Activated naive CD4-positive, alpha-beta T cell treated with anti-CD3 and anti-CD28 coated beads, Interleukin-2, amount 50 U/mL, for 72 hours (primary cell): ENCODE measurements at places on chromosomes 7 and 10. TPM values are rescaled to one million over a fixed set of nuclear protein-coding genes. Genes with fewer than 3 reads are reported as not detected.

DNA sequence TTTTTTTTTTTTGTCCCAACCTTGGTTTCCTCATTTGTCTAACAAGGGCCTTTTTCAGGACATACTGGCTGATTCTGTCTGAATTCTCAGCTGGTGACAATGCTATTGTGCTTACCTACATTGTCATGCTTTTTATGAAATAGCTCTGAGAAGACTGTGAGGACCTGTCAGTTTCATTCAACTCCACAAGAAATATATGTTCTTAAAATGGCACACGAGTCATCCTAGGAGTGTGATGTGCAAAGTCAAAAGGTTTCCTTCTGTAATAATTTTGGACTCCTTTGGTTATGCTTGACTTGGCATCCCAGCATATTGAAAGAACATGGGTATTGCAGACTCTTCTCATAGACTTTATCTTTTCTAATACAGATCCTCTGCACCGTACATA, 316.0 kb downstream of the GFRA1 start:
- DNase-seq: no peak

The MEOX2 gene
- total RNA-seq: not detected

The ADCY1 gene
- not detected for total RNA-seq

DNA sequence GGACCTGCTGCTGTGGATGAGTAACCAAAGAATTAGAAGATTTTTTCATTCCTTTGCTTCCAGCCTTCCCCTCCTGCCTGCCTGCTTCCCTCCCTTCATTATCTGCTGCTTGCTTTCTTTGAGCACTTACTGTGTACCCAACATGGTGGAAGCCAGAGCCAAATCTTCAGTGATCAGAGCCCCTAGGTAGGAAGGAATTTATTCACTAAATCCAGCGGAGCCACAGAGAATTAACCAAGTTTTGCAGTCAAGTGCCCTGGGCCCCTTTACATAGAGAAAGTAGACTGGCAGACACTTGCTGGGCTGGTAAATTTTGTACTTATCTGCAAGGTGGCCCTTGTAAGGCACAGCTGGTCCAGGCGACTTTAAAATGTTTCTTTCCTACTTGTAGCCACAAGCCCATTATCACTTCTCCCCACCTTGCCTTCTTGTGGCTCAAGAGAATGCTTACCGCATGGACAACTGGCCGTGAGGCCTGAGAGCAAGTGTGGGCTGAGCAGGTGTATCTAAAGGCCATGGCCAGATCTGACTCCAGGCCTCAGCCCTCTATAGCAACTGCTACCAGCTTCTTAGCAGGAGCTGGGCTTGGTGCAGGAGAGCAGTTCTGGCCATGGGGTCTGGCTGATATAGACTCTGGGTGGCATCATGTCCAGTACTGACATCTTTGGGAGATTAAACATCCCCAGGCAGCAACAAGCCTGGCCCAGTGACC, 11.1 kb downstream of the UNC5B start:
- DNase-seq: no peak

DNA sequence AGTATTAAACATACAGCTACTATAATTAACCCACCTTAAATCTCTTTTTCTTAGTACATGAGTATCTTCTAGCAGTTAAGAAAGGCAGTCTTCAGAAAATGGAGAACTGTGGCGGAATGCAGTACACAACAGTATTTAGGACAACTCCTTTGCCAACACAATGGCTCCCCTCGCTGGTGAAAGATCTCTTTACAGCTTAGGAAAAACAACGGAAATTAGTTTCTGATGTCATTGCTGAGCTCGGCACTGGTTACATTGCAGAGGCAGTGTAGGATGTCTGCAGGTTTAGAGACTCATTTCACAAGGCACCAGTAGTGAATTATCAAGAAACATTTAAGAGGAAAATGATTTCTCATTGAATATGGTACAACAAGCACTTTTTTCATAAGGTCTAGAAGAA, 43.4 kb downstream of the GLRX3 start:
- peak; percentile 29 for DNase-seq

DNA sequence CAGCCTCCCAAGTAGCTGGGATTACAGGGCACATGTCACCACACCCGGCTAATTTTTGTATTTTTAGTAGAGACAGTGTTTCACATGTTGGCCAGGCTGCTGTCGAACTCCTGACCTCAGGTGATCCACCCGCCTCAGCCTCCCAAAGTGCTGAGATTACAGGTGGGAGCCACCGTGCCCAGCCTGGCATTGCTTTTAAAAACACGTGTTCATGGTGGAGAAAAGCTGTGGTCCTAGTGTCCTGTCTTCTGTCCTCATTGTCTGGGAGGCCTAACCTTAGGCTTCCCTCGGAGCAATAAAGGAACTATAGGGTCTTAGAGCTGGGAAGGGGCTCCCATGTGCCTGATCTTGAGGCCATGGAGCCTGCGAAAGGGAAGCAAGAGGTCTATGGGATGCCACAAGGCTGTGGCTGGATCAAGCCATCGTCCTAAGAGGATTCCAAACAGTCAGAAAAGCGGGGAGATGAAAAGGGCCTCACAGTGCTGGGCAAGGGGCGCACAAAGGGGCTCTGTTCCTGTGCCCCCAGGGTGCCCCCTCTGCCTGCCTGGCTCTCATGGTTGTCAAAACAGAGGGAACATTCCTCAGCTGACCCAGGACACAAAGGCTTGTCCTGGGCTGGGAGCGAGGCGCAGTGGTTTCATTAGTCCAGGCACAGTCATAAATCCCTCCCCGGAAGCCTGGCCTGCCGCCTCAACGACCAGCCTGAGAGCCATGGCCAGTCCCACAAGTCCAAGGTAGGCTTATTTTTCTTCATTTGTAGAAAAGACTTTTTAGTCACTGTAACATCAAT, 106.6 kb upstream of the TNS3 start:
- DNase-seq: no peak

GRCh38 chr7:14826426-14826825, 76.1 kb downstream of the DGKB start:
- DNase-seq: no peak

The ANKRD61 gene
- total RNA-seq: 0.33 TPM

DNA sequence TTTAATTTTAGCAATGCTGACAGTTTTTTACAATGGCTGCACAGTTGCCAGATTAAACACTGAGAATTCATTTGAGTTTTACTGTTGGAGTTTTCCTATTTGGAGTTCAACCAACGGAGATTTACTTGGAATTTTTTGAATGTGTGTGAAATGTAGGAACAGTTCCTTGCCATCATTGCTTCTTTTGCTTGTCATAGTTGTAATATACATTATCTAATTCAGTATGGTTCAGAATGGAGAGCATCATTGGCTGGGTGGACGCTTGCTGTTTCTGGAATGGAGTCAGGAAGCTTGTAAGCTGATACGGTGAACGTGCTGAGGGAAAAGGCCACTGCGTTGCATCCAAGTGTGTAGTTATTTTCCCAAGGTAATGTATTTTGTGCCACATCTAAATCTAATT, 404.3 kb upstream of the KLF6 start:
- DNase-seq: no peak

GRCh38 chr10:34885898-34886297, 70.8 kb upstream of the PARD3 start:
- no peak for DNase-seq

- DNase-seq: no peak
Measured at GRCh38 chr7:131010029-131010716, 276.2 kb upstream of the KLF14 start.

The HOXA3 gene
- total RNA-seq: not detected

- no peak for DNase-seq
Measured at GRCh38 chr10:35172574-35172973, 45.9 kb downstream of the CREM start.

GRCh38 chr7:130140551-130141160, 64.5 kb downstream of the TMEM209 start:
- no peak for DNase-seq

The SH2B2 gene
- total RNA-seq: 0.84 TPM

DNA sequence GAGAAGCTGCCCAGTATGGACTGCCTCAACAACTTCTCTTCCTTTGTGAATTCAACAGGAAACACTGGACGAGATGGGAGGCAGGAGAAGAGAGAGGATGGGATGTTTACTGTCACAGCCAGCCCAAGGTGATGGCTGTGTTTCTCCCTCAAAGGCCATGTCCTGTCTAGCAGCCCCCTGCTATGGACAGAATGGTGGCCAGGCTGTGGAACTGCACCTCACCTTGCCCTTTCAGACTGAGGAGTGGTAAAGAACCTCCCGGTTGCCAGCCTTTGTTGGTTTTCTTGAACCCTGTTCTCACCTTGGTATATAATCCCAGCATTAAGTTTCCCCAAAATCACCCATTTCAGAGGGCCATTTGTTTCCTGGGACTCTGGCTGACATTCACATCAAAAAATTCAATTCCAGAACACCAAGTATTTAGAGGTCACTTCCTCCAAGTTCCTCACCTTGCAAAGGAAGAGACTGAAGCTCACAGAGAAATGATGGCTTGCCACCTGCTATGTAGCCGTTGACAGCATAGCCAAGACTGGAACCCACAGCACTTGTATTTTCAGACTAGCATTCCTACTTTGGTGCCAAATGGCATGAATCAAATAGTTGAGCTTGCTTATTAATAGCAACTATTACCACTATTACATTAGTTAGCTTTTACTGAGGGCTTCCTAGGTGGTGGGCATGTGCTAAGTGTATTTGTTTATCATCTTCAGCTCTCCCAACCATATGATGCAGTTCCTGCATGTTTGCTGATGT, 224.0 kb upstream of the GRB10 start:
- DNase-seq: no peak

- DNase-seq: no peak
Measured at GRCh38 chr10:132545659-132546367, 8.2 kb downstream of the INPP5A start.

DNA sequence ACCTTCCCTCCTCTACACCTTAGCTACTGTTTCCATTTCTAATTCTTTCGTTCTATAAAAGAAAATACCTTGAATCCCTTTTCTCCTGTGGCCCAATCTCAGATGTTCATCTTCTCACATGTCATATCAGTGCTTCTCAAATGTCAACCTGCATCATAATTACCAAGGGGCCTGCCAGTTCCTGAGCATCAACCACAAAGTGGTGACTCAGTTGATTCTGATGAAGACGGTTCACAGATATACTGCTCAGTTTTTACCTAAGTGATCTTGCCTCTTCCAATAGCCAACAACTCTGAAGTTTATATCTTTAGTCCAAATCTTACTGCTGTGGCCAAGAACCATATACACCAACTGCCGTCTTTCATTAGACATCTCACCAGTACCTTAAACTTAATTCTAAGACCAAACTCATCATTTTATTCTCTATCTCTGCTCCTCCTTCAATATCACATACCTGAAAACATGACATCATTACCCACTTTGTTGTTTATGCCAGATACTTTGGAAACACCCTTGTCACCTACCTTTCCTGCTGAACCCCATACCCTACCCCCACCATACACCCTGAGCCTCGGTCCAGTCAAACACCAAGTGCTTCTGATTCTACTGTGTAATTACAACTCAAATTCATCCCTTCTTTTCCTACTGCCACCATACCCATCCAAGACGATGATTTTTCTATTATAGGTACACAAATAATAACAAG, 115.5 kb downstream of the LMBR1 start:
- peak; percentile 27 for DNase-seq
